CD4-positive, alpha-beta T cell treated with Interleukin-6 at 100 ng/mL for 8 hours (primary cell): ENCODE measurements at places on chromosomes 2 and 18.

DNA sequence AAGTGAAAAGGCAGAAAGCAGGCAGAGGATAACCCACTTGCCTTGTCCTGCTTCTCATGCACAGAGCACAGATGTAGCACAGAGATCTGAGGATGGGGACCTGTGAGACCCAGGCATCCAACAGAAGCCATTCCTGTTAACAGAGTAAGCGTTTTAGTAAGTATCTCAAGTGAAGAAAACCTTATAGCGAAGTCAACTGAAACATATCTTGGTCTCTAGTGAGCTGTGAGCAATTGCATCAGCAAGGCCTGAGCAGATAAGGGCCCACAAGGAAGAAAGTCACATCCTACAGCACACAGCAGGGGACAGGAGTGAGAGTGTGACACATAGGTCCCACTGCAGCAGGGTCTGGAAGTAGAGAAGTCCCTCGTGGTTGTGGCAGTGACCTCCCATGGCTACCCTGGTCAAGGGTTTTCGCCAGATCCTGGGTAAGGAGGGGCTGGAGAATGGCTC is 248.7 kb upstream of the TNP1 start:
- no peak for DNase-seq

DNA sequence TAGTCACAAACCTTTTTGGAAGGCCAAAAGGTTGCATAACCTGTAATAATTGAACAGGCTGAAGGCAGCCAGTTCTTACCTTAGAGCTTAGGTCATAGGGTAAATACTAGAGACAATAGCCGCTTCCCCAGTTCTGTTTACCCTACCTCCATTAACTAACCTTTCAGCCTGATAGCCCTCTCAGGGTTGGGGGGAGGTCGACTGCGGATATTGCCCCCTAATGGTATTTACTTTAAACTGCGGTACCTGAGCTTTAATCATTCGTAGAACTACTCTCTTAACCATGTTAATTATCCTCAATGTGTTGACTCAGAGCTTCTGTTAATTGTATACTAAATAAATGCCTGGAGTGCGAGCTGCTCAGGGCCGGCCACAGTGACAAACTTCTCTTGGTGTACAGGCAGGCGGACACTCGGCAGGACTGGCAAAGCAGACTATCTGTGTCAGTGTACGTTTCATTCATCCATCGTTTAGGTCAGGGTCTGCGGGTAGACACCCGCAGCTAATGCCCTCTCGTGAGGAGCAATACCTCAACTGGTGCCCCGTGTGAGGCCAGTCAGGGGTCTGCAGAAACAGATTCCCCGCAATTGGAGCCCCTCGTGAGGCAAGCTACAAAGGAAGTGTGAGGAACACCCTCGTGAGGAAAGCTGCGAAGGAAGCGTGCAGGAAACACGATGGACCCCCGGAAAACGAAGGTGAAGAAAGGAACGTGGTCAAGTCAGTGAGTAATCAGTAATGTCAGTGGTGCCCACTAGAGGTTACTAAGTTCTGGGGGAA is 115.3 kb upstream of the SCN7A start:
- DNase-seq: no peak

DNA sequence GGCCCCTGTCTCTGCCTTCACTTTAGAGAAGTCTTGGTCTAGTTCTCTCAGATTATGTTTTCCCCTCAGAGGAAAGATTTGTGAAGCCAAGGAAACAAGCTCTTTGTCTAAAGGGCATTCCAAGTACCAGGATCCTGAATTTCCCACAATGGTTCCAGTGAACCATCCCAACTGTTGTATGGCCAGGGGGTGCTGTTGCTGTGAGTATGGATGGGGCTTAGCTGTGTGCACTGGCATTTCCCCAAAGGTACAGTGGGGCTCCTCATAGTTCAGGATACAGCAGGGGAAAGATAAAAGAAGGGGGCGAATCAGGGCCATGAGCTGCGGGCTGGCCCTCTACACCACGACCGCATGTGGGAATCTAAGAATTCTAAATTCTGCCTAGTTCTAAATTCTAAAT is 1154.0 kb upstream of the FANCL start:
- no peak for DNase-seq

- DNase-seq: no peak
Observed at GRCh38 chr2:16404146-16404545, 261.5 kb downstream of the CYRIA start.

DNA sequence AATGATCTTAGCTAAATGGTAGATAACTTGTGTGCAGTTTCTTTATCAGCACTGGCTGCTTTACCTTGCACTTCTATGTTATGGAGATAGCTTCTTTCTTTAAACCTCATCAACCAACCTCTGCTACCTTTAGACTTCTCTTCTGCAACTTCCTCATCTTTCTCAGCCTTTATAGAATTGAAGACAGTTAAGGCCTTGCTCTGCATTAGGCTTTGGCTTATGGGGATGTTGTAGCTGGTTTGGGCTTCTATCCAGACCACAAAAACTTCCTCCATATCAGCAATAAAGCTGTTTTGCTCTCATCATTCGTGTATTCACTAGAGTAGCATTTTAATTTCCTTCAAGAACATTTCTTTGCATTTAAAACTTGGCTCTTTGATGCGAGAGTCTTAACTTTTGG is 123.7 kb downstream of the PIK3C3 start:
- DNase-seq: no peak

DNA sequence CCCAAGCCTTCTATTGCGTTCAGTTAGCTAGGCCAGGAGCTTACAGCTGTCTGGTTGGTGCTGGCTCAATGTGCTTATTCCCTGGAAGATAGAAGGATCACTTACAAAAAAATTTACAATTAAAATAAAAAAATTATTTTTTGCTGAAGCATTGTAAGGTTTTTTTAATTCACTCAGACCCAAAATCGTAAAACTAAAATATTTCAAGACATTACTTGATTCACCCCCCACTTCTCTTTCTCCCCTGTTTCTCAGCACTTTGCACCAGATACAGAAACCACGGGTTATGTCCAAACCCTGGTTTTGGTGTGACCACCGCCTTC is 911 bp upstream of the PTPRM start:
- DNase-seq: no peak

DNA sequence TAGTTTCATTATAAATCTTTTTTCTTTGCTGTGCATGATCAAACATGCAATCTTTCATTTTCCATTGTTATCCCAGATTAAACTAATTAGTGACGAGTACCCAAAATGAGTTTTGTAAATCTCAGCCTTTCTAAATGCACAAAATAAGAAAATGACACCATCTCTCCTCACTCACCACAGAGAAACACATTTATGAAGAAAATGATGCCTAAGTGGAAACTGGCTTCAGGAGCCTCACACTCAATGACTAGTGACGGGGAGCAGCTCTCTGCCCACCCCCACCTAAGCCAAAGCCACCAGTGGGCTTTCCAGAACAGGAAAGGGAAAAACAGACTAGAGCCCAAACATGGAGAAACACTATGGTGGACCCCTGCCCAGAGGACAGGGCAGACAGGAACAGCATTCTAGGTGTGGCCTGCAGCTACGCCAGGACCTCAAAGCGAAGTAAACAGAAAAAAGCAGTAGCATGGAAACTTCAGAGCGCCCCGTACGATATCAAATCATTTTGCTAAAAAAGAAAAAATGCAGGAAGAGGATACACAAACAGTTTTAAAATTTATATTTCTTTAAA is 113.5 kb downstream of the RBMS1 start:
- no peak for DNase-seq

DNA sequence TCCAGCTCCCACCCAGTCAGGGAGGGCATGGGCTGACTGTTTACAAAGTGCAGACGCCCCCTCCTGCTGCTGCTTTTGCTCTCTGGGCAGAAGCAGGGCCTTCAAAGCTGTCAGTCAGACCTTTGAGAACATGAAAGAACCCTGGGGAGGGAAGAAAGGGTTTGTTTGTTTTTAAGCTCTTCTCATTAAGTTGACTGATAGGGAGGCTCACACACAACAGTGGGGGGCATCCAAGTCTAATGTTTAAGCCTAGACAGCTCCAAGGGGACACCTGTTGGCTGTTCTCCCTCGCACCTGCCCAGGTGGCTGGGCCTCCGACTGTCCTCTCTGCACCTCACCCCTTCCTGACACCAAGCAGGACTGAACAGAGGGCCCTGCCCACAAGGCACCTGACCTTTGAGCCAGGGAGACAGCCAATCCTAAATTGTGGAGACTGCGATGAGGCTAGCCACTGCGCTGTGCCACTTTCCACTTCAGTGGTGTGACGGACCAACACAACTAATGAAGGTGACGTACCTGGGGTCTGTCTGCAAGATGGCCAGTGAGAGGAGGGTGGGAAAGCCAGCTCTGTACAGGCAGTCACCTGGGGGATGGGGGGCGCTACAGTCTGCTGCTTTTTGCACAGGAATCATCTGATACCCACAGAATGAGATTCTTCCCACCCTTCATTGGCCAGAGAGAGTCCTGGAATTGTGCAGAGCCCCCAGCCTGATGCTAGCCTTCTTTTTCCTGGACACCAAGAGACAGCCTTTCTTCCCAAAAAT is 16.3 kb downstream of the ST6GAL2 start:
- no peak for DNase-seq

DNA sequence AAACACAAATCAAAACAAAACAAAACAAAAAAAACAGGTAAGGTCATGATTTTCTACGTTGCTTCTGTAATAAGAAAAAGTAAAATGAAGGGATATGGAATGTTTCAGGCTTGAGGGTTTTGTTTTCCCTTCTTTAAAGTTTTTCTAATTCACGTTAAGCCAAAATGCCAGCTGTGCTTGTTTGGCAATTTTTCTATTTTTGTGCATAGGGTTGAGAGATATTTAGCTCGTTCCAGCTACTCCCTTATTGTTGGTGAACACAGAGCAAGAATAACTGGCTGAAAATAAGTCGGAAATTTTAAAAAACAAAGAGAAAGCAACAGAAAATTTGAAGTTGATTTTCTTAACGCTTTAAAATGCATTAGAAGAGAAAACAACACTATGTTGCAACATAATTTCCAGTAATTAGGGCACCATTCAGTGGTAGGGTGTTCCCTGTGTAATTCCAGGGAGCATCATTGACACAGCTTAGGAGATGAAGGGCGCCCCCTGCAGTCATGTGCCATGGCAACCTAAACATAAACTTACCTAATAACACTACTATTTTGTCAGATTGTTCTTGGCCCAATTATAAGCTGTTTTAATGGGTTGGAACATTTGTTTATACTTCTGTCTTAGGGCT is 99.5 kb downstream of the DTNA start:
- DNase-seq: no peak

DNA sequence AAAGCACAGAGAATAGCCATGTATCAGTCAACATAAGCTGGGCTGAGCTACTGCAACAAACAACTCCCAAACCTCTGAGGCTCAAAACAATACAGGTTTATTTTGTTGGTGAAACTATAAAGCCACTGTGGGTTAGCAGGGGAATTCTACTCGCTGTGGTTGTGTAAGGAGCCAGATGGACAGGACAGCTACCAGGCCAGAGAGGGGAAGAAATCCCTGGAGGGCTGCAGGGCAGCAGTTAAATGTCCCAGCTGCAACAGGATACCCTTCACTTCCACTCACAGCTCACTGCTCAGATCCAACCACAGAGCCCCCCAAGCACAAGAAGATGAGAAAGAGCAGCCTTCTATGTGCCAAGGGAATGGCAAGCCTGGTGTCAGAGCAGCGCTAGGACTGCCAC is 245.9 kb upstream of the RAB6C start:
- DNase-seq: no peak

DNA sequence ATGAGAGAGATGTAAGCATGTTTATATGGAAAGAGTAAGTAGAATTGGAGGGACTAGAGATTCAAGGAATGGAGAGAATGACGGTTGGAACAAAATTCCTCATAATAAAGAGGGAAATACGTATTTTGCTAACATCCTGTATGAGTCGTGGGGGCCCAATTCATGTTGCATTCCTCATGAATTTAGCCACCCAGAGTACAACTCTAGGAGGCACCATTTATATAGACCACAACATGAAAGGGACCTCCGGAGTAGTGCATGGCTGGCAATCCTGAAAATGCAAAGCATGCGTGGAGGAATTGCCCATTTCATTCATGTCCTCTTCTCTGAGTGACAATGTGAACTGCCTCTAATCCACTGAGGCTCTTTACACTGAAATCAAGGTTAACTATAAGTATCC is 168.2 kb downstream of the ZEB2 start:
- DNase-seq: no peak

DNA sequence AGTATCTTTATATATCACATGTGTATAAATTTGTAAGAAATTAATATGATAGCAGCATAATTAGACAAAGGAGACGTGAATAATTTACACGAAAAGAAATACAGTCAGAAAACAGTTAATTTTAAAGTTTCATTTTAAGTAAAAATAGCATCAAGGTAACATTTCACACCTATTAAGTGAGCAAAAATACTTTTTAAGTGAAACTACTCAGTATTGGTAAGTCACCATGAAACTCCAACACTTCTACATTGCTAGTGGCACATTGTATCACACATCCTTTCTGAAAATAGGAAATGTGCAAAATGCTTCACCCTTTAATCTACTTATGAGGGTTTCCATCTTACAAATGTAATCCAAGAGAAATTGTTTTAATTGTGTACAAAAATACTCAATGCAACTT is 287.9 kb upstream of the EPAS1 start:
- DNase-seq: no peak

DNA sequence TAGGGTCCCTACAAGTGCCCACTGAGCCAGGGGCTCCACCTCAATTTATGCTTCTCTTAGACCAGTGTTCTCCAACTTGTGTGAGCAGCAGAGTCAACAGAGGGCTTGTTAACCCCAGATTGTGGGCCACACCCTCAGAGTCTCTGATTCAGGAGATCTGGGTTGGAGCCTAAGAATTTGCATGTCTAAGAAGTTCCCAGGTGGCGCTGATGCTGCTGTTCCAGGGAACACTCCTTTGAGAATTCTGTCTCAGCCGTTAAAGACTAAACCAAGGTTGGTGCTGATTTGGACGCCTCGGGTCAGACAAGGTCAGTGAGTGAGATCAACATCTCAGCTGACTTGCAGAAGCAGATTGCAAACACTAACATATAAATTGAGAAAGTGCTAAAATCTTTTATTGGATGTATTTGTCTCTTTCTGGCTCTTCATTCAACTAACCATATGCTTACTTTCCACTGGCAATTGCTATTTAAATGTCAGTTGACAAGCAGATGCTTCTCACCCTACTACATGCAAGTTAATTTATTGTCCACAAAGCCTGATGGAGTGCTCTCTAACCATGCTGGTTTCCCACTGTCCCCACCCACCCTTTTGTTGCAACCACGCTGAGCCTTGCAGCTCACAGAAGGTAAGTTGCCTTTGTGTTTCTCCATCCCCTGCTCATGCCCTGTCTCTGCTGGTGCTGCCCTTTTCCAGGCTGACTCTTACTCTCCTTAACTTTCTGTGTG is 31.5 kb downstream of the LYPD1 start:
- DNase-seq: no peak

GRCh38 chr2:108316461-108317258 is 28.0 kb downstream of the SULT1C2 start:
- no peak for DNase-seq

DNA sequence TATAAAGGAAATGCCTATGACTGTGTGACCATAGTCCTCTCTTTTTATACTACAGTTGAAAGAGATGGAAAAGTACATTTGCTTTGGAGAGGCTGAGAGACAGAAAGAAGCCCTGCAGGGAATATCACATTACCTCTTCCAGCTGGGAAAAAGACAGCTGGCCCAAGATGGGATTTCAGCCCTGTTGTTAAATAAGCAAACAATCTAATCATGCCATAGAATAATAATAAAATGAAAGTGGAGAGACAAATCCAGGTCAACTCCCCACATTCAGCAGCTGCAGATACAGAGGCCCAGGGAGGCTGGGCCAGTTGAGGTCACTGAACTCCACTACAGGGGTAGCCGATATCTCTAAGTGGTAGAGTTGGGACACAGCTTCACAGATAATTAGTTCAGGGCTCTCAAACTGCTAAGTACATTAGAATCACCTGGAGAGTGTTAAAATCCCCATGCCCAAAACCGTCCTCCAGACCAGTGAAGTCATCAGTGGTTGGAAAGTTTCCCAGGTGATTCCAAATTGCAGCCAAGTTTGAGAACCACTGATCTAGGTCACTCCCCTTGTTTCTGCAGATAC is 81.9 kb downstream of the MOGAT1 start:
- no peak for DNase-seq
